ENCODE measurements at places on chromosomes 2 and 18.

GRCh38 chr2:66688951-66689350 is 254.0 kb downstream of the MEIS1 start:
- DNase-seq, result no peak

GRCh38 chr18:24181806-24182205 is 42.9 kb downstream of the CABYR start:
- DNase-seq, result peak; percentile 14

DNA sequence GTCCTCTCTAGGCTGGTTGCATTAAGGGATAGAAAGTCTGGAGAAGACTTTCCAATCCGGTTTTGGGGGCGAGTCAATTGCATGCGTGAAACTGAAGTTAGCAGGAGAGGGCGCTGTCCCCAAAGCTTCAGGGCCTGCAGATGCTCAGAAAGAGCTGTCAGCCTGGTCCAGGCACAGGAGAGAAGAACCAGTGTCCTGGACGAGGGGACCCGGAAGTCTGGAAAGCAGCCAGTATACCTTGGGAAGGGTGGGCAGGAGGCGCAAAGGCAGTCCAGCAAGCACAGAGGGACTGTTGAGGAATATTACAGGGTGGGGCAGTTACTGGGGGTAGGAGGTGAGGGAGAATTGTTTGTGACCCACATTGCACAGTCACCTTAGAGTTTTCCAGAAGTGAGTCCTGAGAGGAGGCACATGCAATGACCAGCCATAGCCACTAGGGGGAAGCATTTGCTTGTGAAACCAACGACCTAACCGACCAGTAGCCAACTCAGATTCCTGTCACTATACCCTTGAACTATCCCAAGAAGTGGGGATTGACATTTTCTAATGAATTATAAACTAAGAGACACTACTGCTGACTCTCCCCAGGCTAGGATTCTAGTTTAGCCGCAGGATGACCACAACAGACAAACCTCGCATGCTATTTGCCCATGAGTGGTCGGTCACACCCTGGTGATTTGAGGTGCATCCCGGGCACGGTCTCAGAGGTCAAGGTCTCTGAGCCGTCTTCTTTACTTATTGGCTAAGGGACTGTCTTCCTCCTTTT is 172.8 kb downstream of the RDH14 start:
- DNase-seq, result peak; percentile 78

GRCh38 chr2:98926601-98927000 is 9.4 kb downstream of the CRACDL start:
- no peak for DNase-seq

DNA sequence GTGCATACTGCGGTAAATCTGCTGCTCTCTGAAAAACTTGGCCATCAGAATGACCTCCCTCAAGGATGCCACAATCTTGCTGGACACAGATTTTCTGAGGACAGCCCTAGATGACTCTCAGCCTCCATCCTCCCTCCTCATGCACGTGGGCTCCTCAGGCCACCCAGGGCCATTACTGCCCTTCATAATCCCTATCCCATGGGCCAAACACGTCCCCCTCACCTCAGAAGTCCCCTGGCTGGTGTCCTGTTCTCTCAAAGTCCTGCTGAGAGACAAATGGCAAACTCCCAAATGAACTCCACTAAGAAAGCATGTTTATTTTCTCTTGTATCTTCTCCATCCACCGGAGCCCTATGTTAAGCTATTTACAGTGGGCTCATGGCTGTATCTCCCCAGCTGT is 125.7 kb downstream of the MRO start:
- no peak for DNase-seq

DNA sequence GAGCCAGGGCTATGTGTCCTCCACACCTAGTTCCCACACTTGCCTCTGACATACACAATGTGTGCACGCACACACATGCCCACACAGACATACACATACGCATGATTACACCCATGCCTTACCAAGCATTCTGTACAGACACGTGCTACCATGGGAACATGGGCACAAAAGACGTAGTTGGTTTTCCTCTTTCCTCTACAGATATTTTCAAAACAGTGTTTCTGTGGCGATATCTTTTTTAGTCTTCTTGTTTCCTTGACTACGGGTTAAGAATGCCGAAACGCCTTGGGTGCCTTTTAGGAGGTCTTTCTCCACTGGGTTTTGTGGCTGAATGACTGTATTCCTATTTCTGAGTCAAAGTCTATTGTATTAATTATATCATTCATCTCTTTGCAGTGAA is 75.5 kb upstream of the SPTBN1 start:
- no peak for DNase-seq

GRCh38 chr2:5951471-5951870 is 259.3 kb downstream of the SOX11 start:
- DNase-seq, result no peak
